ENCODE measurements at places on chromosomes 6 and 20.

DNA sequence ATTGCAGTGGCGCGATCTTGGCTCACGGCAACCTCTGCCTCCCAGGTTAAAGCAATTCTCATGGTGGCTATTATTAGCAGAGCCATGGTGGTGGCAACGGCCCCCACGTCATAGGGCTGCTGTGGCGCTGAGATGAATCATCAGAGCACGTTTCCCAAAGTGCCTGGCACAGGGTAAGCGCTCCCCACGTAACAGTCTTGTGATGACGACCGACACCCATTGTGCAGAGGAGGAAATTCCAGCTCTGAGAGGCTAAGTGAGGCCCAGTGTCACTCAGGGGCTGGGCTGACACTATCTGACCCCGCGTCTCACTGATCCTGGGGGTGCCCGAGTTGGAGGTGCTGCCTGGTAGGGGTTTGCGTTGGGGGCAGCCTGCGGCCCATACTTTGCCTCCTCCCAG is 16.2 kb downstream of the SUN5 start:
- H3K27me3 ChIP-seq = no peaks in the 10 kb centered on the region
- no peak overlapping the region for H3K27ac ChIP-seq
- DNase-seq = no peak
- H3K4me1 ChIP-seq = peaks cover 3% of the 10 kb centered on the region

- H3K4me3 ChIP-seq = no peak overlapping the region
- H3K27ac ChIP-seq = no peak overlapping the region
- H3K4me1 ChIP-seq = peaks cover 38% of the 10 kb centered on the region
- no peak for DNase-seq
These were observed 6.0 kb downstream of the ZC3H12D start for GRCh38 chr6:149478631-149479314.

DNA sequence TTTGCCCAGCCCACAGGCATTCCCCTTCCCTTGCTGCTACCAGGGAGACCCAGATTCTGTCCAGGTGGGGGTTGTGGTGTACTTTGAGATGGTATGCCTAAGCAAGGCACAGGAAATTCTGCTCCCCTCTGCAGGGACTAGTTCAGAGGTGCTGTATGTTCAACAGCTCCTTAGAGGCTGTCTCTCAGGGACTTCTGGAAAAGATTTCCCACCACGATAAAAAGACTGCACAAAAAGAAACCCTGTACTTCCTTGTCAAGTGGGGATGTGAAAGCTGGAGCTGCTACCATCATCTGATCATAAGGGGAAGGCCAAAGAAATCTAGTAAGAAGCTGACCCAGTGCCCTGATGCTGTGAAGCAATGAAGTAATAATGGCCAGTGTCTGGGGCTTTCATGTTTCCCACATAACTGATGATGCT is 51.5 kb upstream of the SMIM29 start:
- no peak for DNase-seq
- no peak overlapping the region for H3K4me3 ChIP-seq
- H3K4me1 ChIP-seq = peaks cover 13% of the 10 kb centered on the region
- H3K27me3 ChIP-seq = no peaks in the 10 kb centered on the region
- peaks cover 8% of the 10 kb centered on the region for H3K36me3 ChIP-seq
- H3K27ac ChIP-seq = peak overlapping the region; percentile 10

GRCh38 chr20:32651537-32651936 is 22.2 kb downstream of the C20orf203 start:
- peaks cover 2% of the 10 kb centered on the region for H3K27me3 ChIP-seq
- H3K27ac ChIP-seq = no peak overlapping the region
- H3K4me1 ChIP-seq = peaks cover 6% of the 10 kb centered on the region
- DNase-seq = no peak

GRCh38 chr6:148203970-148204369 is 138.7 kb upstream of the SASH1 start:
- H3K27me3 ChIP-seq = peaks cover 83% of the 10 kb centered on the region
- H3K27ac ChIP-seq = peak overlapping the region; percentile 79
- peak; percentile 84 for DNase-seq
- peaks cover 13% of the 10 kb centered on the region for H3K4me1 ChIP-seq
- H3K36me3 ChIP-seq = peaks cover 4% of the 10 kb centered on the region

DNA sequence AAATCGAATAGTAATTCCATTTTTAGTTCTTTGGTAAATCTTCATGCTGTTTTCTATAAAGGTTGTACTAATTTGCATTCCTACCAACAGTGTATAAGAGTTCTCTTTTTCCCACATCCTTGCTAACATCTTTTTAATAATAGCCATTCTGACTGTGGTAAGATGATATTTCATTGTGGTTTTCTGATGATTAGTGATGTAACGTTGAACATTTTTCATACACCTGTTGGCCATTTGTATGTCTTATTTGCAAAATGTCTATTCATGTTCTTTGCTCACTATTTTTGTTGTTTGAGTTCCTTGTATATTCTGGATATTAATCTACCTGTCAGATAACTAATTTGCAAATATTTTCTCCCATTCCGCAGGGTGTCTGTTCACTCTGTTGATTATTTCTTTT is 64.5 kb downstream of the LIN28B start:
- no peak for DNase-seq
- peaks cover 13% of the 10 kb centered on the region for H3K27me3 ChIP-seq
- H3K4me3 ChIP-seq = no peak overlapping the region

DNA sequence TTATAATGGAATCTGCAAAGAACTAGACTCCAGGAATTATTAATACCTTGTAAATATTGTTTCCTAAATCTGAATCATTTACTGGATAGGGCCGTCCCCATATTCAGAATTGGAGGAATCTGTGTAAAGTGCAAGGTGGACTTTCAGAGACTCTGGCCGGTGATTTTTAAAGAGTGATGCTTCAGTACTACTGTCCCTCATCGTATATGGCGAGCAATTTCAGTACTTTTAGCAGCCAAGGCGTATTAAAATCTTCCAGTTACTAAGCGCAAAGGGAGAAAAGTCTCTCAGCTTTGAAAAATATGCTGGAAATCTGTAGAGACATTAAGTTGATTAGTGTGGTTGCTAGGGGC is 483 bp downstream of the SMIM26 start:
- H3K27ac ChIP-seq = peak overlapping the region; percentile 91
- peak overlapping the region; percentile 87 for H3K4me3 ChIP-seq
- DNase-seq = no peak
- H3K36me3 ChIP-seq = peaks cover 22% of the 10 kb centered on the region
- H3K4me1 ChIP-seq = peaks cover 12% of the 10 kb centered on the region

GRCh38 chr20:24980291-24981053 is 12.1 kb downstream of the APMAP start:
- H3K27ac ChIP-seq = peak overlapping the region; percentile 62
- no peak for DNase-seq
- H3K4me1 ChIP-seq = peaks cover 20% of the 10 kb centered on the region
- H3K4me3 ChIP-seq = no peak overlapping the region

Measured in T-helper 2 cell treated with Interferon-gamma antibody and Interleukin-4, amounts not matched to agents 5 μg/mL and 100 μg/mL, for 36 hours (primary cell).